ENCODE measurements at places on chromosomes 3 and 15.

GRCh38 chr3:124592658-124593441 lies 137.4 kb upstream of the UMPS start:
- DNase-seq: no peak

DNA sequence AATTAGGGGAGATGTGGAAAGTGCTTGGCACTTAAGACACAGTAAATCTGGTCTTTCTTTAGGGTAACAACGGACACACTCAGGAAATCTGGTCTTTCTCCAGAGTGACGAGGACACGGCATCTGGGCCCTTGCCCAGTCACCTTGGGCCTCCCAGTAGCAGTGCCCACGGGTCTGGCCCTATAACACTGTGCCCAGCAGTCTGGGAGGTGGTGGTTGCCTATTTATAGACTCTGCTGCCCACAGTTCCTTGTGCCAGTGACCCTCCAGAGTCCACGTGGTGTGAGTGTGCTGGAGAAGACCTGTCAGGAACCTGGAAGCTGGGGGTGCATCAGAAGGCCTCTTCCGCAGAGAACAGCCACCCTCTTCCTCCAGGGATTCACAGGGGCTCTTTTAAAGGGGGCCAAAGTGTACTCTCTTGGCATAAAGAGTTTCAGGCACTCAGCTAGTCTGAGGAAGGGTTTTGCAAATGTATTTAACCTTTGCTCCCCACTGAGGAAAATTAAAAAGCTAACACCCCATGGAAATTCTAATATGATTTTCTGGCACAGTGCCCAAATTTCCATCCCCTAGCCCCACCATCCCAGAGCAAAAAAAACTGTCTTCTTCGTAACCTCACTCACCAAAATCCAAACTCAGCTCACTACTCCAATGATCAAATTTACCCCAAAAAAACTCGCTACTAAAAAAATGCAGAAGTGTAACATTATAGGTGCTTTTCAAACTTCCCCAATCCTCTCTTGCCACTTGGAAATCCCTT lies 15.4 kb downstream of the WNT5A start:
- DNase-seq: no peak

GRCh38 chr15:99446565-99447496 lies 119.0 kb upstream of the MEF2A start:
- no peak for DNase-seq

- DNase-seq: no peak
Observed at GRCh38 chr3:197450810-197451209, 105.0 kb downstream of the BDH1 start.

DNA sequence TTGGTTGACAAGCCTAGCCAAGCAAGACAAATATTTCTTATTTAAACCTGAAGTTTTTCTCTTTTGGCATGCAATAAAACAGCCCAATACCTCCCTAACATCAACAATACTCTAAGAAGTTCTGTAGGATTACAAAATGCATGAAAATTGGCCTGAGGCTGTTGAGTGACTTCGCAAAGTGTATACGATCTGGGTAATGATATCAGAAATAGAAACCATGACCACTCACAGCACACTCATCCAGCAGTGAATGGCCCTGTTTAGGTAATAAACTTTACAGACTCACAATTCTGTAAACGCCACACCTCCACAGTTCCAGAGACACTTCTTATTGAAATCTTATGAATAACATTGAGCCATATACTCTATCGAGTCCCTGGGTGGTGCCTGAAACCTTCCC lies 83.0 kb upstream of the NAALADL2 start:
- no peak for DNase-seq

DNA sequence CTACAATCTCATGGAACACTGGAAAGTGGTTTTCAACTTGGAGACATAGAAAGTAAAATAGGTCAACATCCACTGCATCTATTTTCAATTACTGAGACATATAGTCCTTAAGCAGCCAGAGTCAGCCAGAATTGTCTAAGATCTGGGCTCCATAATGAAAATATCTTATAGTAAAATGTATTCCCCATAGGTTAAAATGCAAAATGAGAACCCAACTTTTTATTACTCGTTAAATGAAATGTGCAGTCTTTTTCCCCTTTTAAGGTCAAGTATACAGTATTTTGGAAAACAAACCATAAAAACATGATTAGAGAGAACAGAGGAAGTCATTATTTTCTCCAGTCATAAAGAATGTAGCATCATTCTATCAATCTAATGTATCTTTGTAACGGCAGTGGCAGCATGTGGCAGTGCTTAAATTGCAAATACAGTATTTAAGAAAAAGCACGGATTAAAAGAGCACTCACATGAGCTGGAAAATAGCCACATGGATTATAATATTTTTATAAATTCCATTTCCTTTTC lies 64.4 kb upstream of the CPB1 start:
- no peak for DNase-seq

- DNase-seq: no peak
Observed at GRCh38 chr3:13192471-13193213, 119.4 kb upstream of the IQSEC1 start.

- no peak for DNase-seq
Observed at GRCh38 chr3:109430911-109431563, 93.7 kb upstream of the DPPA4 start.

- no peak for DNase-seq
Observed at GRCh38 chr3:196165850-196166249, 45.4 kb downstream of the ZDHHC19 start.

DNA sequence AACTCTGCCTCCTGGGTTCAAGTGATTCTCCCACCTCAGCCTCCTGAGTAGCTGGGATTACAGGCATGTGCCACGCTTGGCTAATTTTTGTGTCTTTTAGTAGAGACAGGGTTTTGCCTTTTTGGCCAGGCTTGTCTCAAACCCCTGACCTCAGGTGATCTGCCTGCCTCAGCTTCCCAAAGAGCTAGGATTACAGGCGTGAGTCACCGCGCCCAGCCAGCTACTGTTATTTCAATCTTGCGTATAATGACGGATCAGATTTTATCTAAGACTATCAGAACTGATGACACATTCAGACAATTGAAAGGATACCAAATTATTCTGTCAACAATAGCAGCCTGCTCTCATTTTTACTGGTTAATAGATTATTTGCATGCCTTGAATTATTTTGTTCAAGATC lies 612.2 kb downstream of the ZIC1 start:
- no peak for DNase-seq

DNA sequence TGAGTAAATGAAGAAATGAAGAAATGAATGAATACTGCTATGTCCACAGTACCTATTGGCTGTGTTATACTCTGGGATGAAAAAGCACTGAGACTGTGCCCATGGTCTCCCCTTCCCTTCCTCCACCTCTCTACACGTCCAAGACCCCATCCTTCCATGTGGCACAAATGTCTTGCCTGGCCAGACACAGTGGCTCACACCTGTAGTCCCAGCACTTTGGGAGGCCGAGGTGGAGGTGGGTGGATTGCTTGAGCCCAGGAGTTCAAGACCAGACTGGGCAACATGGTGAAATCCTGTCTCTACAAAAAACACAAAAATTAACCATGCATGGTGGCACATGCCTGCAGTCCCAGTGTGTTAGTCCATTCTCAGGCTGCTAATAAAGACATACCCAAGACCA lies 200.1 kb downstream of the FAM43A start:
- DNase-seq: no peak

DNA sequence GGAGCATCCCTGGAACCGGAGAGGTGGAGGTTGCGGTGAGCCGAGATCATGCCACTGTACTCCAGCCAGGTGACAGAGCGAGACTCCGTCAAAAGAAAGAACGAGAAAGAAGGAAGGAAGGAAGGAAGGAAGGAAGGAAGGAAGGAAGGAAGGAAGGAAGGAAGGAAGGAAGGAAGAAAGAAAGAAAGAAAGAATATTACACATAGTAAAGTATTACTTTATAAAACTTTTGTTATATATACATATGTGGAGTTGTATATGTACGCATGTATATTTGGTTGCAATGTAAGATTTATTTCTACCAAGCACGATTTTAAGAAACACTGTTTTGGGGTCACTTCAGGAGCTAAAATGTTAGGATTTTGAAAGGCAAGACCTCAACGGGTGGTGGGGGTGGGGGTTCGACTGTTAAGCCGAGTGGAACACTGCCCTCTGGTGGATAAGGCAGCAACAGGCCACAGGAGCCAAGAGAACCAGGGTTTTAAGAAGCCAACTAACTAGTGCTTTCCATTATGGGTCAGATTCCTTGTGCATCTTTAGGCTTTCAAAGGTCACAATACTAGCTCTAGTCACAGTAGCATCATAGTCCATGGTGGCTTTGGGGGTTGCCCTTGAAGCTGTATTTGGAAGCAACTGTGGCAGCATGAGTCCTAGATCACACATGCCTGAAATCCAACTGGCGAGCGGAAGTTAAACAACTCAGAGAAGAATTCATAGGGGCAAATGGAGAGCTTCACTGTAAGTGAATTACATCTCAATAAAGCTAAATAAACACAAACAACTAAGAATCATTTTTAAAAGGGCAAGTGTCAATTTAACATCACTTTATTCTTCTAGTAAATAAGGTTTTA lies 22.5 kb downstream of the GLB1 start:
- DNase-seq: peak; percentile 39

GRCh38 chr15:58924327-58924726 lies 9.2 kb downstream of the SLTM start:
- DNase-seq: peak; percentile 9

DNA sequence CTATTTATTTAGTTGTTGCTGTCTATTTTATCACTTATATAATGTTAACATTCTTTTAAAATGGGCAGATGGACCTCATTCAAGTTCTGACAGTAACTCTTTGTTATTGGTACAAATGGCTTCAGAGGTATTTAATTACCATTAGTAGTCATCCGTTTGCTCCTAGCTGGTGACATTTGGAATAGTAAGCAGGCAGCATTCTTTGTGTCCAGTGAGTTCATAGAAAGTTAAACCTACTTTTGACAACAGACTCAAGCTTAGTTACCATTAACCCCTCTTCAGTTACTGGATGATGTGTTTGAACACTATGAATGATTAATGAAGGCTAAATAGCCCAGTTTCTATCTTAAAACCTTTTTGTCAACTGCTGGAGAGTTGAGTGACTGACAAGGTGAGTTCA lies 500.7 kb upstream of the ATP11B start:
- no peak for DNase-seq

- no peak for DNase-seq
Observed at GRCh38 chr3:78507196-78507984, 1260.4 kb downstream of the ROBO1 start.

- DNase-seq: no peak
Observed at GRCh38 chr3:77795013-77795412, 755.1 kb downstream of the ROBO2 start.

DNA sequence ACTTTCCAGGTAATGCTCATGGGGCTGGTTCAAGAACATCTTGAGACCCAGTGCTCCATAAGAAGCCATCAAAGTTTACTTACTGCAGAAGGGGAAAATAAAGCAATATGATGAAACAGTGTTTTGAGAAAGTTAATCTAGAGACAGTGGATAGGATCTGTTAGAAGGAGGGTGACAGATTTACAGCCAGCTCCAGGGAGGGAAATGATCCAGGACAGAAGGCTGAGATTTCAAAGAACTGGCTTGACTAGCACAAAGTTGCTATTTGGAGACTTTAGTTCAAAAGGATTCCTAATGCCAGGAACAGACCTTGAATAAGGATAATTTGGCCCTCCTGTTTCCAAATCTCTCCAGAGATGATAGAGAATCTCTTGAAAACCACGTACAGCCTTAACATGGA lies 166.5 kb upstream of the NECTIN3 start:
- no peak for DNase-seq

DNA sequence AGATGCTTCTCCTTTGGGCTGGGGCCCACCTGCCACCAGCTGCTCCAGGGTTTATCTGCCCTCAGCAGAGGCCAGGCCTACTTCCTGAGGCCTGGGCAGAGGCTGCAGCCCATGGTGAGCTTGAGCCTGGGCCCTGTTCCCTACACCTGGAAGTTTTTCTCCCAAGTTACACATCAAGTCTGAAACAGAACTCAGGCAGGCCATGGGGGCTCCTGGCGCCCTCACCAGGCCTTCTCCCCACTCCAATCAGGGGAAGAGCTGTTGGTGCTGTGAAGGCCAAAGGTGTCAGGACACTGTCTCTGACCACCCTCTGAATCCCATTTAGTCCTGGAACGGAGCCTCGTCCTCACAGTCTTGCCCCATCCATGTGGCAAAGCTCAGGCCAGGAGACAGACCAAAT lies 7.3 kb downstream of the VWA5B2 start:
- no peak for DNase-seq

- DNase-seq: no peak
Observed at GRCh38 chr3:123333401-123333800, 115.5 kb downstream of the ADCY5 start.

DNA sequence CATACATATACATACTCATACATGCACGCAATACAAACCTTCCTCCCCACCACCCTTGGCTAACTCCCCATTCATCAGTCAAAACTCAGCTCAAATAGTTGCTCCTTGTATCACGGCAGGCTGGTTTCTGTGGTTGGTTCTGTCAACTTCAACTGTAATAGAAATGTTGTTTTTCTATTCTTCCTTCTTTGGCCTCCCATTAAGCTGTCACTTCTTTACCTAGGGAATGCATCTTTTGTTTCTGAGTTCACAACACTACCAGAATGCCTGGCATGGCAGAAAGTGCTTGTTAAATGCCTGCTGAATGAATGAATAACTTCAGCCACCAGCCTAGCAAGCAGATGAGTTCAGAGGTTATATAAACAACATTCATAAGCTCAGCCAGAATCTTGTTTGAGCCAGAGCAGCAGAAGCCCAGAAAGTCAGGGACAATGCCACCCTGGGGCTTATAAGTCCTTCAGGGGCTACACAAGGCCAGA lies 63.1 kb downstream of the B3GALNT1 start:
- no peak for DNase-seq

- DNase-seq: no peak
Observed at GRCh38 chr15:98787936-98788757, 139.8 kb downstream of the IGF1R start.
